ENCODE measurements at places on chromosomes 4 and X.
A peak's percentile ranks its signal among the peaks of the same experiment; 100 is the strongest.

- no peak for DNase-seq
Measured at GRCh38 chrX:151488677-151489076, 74.8 kb upstream of the PASD1 start.

GRCh38 chrX:40011322-40012038 lies 86.3 kb downstream of the BCOR start:
- no peak for DNase-seq

GRCh38 chrX:42673301-42673810 lies 104.6 kb downstream of the PPP1R2C start:
- no peak for DNase-seq

DNA sequence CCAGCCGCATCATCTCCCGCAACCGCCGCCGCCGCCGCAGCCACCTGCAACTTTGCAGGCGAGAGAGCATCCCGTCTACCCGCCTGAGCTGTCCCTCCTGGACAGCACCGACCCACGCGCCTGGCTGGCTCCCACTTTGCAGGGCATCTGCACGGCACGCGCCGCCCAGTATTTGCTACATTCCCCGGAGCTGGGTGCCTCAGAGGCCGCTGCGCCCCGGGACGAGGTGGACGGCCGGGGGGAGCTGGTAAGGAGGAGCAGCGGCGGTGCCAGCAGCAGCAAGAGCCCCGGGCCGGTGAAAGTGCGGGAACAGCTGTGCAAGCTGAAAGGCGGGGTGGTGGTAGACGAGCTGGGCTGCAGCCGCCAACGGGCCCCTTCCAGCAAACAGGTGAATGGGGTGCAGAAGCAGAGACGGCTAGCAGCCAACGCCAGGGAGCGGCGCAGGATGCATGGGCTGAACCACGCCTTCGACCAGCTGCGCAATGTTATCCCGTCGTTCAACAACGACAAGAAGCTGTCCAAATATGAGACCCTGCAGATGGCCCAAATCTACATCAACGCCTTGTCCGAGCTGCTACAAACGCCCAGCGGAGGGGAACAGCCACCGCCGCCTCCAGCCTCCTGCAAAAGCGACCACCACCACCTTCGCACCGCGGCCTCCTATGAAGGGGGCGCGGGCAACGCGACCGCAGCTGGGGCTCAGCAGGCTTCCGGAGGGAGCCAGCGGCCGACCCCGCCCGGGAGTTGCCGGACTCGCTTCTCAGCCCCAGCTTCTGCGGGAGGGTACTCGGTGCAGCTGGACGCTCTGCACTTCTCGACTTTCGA lies 654 bp downstream of the ATOH1 start:
- peak; percentile 56 for DNase-seq

DNA sequence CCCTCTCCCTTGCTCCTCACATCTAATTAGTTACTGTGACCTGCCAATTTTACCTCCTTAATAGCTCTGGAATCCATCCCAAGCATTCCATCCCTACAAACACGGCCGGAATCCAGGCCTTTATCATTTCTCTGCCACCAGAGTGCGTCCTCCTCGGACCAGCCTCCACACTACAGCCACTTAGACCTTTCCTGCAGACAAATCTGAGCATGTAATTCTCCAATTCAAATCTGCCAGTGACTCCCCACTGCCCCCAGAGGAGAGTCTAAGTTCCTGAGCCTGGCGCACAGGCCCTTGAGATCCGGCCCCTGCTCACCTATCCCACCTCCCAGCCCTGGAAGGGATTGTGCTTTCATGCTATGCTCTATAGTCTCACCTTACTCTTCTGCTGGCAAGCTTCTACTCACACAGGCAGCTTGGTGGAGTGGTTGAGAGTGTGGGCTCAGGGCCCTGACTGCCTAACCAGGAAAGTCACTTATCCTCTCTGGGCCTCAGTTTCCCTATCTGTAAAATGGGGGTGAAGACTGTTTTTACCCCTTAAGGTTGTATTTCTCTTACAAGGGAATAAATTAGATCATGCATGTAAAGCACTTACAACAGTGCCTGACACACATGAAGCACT lies 31.2 kb downstream of the PJA1 start:
- peak; percentile 40 for DNase-seq

DNA sequence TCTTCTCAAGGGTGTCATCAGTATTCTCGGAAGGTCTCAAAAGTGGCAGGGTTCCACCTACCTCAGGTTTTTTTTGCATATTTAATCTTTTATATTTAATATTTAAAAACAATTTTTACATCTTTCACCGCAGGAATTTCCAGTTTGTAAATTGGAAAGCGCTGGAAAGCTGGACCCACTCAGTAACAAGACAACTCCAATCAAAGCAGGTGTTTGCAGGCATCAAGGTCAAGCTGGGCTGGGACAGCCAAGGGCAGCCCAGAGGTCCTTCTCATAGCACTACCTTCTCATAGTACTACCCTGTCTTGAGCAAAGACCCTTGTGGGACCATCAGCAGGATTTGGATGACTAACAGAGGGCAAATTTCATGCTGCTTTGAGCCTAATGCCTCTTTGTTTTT lies 160.1 kb downstream of the TET2 start:
- no peak for DNase-seq

DNA sequence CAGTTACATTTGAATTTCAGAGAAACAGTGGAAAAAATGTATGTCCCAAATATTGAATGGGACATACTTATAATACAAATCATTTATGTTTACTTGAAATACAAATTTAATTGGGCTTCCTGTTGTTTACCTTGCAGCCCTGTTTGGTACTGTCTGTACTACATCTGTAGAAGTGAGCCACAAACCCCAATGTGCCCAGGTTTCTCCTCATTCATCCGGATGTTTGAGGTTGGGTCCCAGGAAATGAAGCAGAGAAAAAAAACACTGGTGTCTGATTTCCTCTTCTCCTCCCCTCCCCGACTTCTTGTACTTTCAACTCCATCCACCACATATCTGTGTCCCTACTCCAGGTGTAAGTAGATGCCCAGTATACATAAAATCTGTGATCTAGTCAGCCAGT lies 27.1 kb upstream of the SCRG1 start:
- no peak for DNase-seq

DNA sequence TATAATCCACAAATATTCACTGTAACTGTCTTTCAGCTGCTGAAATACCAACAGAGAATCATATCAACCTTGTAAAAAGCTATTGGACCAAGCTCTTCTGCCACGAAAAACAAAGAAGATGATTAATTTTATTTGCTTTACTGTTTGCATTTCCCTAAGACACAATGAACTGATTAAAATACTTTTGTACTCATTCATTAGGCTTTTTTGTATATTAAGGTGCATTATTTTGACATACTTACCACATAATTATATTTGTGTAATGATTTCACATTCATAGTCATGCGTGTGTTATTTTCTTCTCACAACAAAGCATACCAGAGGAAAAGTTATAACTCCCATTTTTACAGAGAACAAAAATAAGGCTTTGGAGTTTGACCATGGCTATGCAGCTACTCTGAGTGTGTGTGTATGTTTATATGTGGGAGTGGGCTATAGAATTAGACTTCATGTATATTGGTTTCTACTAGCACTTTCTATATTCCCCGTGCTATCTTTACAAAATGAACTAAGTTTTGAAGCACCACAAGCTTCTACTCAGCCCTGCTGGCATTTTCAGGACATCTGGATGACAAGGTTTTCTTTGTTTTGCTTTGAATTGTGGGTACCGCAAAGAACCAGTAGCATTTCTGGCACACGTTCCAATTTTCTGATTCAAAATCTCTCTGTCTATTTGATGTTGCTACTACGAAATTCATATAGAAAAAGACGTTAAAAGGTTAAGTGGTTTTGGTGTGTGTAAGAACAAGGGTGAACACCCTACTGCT lies 11.0 kb upstream of the FGF5 start:
- no peak for DNase-seq

DNA sequence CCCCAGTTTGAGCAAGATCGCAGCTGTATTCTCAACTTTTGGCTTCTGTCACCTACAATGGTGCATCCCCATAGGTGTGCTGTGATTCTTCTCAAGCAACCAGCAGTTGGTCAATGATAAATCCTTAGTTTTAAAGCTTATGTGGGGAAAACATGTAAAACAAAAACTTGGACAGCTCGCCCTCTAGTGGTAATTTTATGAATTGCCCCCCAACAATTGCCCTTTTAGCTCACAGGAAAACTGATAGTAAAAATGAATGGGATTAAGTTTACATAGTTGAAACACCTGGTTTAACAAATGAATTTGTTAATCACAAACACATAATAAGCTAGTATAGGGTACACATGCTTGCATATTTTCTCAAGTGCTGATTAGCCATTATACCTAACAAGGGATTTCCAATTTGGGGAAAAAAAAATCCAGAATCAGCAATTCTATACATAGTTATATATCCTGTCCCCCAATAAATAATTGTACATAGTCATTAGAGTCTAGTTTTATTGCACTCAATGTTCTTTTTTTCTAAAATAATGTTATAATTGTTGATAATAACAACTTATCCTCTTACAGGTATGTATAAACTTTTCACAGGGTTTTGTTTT lies 30.1 kb downstream of the TEX13A start:
- peak; percentile 29 for DNase-seq

GRCh38 chr4:153529646-153530045 lies 63.5 kb downstream of the TMEM131L start:
- DNase-seq, result no peak

DNA sequence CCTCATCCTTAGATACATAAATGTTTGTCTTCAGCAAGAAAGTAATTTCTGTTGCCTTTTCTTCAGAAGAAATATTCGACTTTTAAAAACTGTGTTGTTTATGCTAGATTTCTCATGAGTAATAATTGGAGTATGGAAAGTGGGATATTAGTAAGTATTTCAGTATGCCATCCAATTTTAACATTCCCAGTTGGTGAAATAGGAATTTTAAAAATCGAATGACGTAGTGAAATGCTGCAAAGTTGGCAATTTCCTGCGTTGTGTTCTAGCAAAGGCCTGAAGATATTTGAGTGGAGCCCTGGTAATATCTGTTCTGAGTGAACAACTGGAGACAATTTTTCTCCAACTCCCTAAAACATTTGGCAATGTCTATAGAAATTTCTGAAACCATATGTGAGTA lies 190.1 kb downstream of the ZNF330 start:
- no peak for DNase-seq

DNA sequence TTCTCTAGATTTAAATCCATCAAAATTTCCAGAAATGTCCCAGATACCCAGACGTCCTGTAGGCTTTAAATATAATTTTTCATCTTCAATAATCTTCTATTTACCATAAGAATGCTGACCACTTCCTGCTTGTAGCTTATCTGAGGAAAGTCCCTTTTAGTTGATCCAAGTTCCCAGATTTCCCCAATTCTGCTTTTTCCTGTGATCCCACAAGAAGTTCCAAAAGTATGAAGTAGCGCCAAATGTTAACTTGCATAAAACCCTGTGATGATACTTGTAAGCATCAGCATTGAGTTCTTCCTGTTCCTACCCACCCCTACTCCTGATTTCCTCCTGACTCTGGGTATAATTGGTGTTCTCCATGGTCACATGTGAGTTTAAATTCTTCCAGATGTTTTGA lies 10.6 kb upstream of the TLR8 start:
- DNase-seq, result no peak

GRCh38 chr4:144591401-144591800 lies 54.6 kb upstream of the HHIP start:
- no peak for DNase-seq

DNA sequence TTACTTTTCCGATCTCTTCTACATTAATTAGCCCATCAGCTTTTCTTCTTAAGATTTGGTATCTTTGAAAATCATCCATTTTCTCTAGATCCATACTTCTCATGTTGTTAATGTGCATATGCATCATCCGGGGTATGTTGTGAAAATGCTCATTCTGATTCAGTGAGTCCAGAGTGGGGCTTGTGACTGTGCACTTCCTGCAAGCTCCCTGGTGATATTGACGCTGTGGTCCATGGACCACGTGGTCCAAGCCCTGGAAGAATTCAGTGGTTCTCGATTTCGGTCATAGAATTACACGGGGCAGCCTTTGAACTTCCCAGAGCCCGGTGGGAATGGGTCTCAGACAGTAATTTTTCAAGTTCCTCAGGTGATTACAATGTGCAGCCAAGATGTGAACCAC lies 69.8 kb downstream of the ZFX start:
- DNase-seq, result no peak

GRCh38 chrX:135431886-135432285 lies 10.1 kb downstream of the SMIM10L2A start:
- DNase-seq, result no peak

- no peak for DNase-seq
Measured at GRCh38 chr4:1348014-1348513, 1.1 kb downstream of the UVSSA start.

DNA sequence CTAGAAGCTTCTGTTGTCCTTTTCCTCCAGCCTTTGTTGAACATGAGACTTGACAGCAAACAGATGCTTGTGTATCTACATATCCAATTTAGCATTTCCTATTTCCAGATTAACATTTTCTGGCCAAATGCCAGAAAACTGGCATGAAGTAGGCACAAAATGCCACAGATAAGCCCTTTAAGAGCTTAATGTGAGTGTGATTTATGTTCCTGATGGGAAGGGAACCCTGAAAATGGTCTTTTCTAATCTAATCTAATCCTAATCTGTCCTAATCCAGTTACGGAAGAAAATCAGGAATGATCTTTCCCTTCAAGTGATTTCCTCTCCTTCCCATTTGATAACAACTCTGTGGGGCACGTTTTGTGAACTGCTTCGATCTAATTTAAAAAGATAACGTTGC lies 133.0 kb upstream of the C1QTNF7 start:
- no peak for DNase-seq

DNA sequence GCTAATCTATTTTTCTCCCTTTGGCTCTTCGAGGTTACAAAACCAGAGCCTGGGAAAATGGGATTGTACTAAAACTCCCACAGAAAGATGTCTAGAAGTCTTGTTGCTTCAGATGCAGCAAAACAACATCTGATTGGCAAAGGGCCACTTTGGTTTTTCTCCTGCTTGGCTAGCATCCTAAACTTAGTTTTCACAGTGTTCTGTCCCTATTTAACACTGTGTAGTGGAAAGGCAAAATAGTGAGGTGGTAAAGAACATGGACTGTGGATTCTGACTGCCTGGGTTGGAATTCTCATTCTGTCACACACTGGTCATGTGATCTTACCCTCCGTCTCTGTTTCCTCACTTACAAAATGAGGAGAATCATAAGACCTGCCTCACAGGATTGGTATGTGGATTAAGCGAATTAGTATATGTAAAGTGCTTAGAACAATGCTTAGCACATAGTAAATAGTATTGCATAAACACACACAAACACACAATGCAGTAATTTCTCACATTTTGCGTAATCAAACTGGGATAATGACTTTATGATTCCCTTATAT lies 23.5 kb downstream of the TIGD2 start:
- DNase-seq, result no peak

GRCh38 chr4:159103384-159103990 lies 608 bp downstream of the RAPGEF2 start:
- peak; percentile 60 for DNase-seq

DNA sequence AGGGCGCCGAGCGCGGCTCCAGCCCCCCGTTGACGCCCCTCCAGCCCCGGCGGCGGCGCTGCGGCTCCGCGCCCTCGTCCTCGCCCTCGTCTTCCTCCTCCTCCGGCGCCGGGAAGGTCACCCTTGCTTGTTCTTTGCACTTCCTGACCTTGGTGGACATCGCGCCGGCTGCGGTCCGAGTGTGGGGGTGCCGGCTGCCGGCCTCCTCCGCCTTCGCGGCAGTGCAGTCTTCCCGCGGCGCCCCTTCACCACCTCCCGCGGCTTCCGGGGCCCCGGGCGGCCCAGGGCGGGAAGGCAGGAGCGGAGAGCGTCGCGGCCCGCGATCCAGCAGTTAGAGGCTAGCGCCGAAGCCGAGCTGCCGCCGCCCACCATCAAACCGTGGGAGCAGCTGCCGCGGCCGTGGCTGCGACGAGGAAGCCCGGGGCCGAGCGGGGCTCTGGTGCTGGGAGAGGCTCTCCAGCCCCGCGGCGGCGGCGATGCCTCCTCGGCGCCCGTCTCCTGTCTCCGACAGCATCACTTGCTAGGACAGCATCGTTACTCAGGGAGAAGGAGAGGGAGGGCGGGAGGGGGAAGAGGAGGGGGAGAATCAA lies at the start of gene TRPC3:
Gene TRPC3 (minus strand): TSS at position 540 of the 590 bp plus-strand sequence. CDS start 380 bp downstream, at position 160.
- DNase-seq, result peak; percentile 51

All from neuronal stem cell (in vitro differentiated cells).